ENCODE measurements at places on chromosomes 6 and 20.

GRCh38 chr6:14888575-14889000 lies 357.3 kb upstream of the JARID2 start:
- DNase-seq: no peak

DNA sequence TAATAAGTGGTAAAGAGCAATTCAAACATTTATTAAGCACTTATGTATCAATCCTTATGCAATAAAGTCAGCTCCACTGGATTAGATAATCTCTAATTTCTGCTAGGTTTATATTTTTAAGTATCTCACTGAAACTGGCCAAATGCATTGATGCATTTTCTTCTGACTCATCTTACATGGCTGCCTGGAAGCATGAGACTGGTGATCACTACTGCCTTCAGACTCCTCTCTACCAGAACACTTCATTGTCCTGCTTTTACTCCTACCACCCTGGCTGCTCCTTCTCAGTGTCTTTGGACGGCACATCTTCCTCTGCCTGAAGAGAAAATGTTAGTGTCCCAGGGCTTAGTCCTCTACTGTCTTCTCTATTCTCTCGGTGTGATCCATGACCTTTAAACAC lies 7.4 kb downstream of the CEP85L start:
- DNase-seq: no peak

DNA sequence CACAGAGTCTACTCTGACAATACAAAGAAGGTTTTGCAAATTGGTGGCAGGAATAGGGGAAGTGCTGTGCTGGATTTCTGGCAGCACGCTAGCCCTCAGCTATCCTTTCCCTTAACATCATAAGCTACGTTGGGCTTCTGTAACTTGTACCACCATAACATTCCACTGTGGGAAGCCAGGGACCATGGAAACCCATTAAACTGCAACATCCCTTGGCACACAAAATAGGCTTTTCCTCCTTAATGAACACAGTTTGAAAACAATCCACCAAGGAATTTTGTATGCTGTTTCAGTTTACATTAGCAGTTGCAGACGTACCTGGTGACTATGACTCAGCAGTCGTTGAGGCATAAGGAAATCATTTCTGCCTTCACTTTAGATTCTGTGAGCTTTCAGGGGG lies 203.9 kb upstream of the RAB32 start:
- no peak for DNase-seq

GRCh38 chr6:5729080-5729434 lies 277.7 kb downstream of the NRN1 start:
- no peak for DNase-seq

GRCh38 chr6:45933855-45934254 lies 81.8 kb downstream of the CLIC5 start:
- DNase-seq: no peak

DNA sequence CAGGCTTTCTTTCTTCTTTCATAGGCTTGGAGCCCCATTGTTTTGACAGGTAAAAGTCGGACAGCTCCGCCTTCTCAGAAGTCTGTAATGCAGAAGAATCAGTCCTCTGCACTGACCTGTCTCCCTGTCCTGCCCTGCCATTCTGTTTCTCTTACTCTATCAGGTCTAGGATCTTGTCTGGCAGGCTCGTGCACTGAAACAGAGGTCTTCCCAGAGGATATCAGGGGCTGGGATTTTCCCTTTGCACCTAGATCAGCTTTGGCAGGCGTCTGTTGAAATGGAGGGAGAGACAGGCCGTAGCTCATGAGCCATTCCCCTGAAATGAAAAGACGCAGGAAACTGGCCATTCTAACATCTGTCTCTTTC lies 25.0 kb downstream of the KIF3B start:
- no peak for DNase-seq
